ENCODE measurements at places on chromosomes 11 and 22. TPM values are rescaled to one million over a fixed set of nuclear protein-coding genes. Genes with fewer than 3 reads are reported as not detected.

DNA sequence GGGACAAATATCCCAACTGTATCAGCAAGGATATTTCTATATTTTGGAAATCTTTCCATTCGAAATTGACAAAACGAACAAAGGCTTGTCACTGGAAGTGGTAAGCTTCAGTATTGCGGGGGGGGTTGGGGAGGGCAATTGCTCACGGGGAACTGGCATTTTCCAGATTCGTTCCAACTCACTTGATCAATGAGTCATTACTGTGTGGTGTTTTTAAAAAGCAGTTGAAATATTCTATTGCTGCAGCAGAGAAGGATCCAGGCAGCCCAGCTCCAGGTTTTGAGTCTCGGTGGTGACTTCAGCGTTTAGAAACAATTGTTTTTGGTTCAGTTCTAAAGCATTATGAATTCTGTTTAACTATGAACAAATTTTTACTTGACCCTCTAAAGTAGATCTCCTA is 33.8 kb upstream of the FBLN1 start:
- DNase-seq: no peak

DNA sequence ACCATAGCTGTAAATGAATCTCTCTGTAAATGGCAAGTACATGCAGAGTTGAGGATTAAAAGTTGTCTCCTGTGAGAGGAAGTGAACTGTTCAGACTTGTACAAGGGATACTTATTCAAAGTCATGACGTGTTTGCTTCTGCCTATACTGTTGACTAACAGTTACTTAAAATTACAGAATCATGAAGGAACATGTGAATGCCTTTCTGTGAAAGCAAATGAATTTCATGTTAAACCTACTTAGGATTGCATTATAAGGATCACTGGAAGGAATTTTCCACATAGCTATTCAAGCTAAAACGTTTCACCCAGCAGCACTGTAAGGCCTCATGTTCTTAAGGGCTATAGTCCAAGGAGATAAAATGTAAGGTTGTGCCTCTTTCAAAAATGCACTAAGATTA is 93.4 kb upstream of the BIRC3 start:
- DNase-seq: no peak

GRCh38 chr11:121936781-121937447 is 179.1 kb downstream of the BLID start:
- DNase-seq: no peak

- peak; percentile 82 for DNase-seq
Measured at GRCh38 chr11:61567286-61568061, 13.4 kb downstream of the SYT7 start.

DNA sequence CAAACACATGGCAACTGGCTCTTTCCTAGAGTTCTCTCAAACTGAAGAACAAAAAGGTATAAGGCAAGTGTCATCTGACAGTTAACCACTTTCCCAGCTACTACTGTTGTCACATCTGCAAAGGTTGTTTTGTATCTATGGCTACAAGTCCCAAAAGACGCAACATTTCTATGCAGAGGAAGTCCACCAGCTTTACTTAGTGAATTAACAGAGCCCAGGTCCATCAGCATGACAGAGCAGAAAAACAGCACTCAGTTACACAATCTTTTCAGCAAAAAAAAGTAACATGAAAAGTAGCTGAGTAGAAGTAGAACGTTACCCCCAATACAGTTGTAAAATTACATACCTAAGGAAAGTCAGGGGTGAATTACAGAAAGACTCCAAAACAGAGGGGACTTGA is 12.1 kb downstream of the CPSF7 start:
- no peak for DNase-seq

DNA sequence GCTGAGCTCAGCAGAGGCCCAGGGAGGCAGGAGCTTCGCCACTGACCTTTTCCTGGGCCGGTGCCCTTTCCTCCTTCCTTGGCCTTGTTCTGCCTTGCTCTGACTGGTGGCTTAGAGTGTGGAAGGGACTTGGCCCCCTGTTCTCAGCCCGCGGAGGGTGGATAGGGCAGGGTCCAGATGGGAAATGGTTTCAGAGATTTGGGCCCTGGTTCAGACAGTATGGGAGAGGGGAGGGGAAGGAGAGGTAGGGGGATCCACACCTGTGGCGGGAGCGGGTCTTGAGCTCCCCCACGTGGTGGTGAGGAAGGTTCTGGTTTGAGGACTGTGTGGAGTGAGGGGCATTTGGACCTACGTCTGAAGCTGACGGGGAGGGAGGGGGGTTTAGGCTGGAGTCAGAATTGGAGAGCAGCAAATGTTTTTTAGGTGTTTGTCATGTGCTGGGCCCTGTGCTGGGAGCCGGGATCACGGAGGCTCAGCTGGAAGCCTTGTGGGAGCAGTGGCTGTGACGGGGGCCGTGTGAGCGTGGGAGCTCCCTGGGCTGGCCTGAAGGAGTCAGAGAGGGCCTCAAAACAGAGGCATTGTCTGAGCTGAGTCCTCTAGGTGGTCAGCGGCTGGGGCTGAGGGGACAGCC is 27.2 kb downstream of the SHANK3 start:
- no peak for DNase-seq

GRCh38 chr11:70846781-70847655 is 405.4 kb downstream of the SHANK2 start:
- DNase-seq: no peak

DNA sequence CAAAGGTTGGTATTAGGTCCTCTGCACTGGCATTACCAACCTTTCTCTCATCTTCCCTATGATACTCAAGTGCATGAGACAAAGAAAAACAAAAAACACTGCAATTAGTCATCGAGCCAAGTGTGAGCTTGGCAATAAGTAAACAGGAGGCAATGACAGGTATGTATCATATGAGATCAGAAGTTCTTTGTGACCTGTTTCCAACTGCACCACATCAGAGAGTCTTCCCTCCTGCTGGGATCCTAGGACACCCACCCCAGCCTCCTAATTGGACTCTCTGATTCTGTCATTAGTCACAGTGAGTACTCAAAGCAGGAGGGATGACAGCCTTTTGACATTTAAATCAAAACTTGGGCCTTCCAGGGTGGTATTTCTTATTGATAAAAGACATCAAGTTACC is 7.8 kb upstream of the JAML start:
- peak; percentile 55 for DNase-seq

GRCh38 chr11:108931168-108931567 is 266.3 kb downstream of the DDX10 start:
- no peak for DNase-seq

GRCh38 chr11:128609785-128610184 is 22.4 kb upstream of the ETS1 start:
- DNase-seq: no peak

DNA sequence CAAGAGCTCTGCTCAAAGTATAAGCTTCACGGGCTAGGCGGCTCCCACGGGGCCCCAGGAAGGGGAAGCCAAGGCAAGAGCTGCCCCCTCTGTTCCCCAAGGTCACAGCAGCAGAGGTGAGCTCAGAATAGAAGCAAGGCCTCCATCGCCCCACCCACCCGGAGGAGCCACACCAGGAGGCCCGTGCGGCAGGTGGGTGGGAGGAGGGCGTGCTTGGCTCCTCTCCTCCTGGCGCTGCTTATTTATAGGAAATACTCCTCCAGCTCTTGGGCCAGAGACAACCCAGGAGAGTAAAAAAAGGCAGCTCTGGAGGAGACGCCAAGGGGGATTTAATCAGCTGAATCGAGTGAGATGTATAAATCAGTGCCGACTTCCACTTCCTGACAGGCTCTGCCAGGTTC is 87.8 kb downstream of the FEZ1 start:
- no peak for DNase-seq

DNA sequence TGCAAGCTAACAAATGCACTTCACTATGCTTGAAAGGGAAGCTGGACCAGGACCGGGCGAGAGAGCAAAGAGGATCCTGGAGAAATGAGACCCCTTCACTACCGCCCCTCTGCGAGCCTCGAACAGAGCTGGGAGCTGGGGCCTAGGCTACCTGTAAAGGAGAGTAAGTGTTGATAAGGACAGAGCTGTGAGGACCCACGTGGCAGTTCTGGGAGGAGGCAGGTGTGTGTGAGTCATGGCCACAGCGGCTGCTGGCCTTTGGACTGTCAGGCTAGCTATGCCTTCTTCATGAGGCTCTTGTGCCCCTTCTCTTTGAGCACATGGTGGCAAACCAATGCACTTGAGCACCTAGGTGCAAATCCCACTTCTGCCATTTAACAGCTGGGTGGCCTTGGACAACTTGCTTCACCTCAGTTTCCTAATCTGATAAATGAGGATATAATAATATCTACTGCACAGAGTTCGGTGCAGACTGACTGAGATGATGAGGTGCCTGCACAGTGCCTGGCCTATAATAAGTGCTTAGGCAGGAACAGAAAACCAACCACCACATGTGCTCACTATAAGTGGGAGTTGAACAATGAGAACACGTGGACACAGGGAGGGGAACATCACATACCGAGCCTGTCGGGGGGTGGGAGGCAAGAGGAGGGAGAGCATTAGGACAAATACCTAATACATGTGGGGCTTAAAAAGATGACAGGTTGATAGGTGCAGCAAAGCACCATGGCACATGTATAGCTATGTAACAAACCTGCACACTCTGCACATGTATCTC is 35.3 kb upstream of the KCNJ11 start:
- no peak for DNase-seq

- DNase-seq: no peak
Measured at GRCh38 chr11:63937713-63938478, 906 bp upstream of the NAA40 start.

DNA sequence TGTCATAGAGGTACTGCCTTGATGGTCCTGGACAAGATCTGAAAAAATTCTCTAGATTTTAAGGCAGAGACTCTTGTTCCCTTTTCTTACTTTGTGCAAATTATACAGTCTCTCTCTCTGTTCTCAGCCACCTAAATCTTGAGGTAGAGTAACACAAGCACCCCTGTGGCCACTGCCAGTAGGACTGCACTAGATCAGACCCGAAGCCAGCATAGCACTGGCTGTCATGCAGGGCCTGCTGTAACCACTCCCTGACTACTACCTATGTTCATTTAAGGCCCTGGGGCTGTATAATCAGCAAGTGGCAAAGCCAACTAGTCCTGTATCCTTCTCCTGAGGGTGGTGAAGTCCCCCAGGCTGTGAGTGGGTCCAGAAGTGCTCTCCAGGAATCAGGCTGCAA is 11.8 kb upstream of the SLC22A24 start:
- DNase-seq: no peak

DNA sequence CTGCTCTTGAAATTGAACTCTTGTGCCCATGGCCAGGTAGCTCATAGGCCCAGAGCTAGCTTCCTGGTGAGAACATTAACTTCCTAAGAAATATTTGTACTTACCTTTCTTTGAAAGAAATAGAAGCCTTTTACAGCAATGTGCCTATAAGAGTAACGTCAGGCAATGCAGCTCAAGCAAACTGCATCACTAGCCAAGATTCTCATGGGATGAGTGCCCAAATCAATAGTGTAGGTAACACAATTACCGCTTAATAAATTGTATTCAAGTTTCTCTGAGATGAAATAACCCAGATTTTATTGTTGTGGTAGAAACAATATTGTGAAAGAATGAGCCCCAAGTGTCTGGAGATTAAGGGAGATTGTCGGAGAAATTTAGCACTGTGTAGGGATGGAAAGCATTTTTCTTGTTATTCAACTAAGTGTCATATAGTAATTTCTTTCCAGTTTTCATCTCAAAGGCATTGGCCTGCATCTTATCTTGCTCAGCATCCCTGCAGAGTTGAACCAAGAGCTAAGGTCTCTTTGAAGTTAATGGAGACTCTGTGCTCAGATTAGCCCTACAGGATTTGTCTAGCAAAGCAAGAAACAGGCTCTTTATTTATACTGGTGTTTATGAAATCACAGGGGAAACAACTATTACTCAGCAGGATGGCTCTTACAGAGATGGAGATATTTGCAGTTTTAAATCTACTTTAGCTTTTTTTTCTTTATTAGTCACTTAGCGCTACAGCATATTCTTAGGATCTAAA is 321.0 kb upstream of the PDGFD start:
- DNase-seq: no peak

DNA sequence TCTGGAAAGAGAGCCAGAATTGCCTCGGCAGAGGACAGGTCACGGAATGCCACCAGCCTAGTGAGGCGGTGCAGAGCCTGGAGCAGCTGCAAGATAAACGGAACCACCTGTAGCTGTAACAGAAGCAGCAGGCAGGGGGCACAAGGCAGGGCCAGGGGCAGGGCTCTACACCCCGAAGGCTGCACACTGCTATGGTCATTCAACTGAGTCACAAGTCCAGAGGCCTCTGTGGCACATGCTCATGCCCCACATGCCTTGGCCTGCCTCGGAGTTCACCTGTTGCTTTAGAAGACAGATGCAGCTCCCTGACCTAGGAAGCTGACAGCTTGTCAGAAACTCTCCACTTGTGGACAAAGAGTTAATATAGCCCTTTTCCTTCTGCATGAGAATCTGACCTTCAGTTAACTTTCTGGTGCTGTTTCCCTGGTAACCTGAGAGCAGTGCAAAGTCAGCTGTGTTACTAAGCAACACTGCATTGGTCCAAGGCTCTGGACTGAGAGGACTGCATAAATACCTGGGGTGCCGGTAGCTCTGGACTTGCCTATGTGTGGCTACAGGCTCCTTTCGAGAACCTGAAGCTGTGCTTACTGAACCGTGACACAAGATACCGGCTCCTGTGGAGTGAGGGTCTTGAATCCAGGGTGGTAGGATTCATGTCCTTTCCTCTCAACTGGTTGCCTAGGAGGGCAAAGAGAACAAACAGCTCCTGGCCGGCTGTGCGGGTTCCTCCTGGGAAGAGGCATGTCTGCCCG is 10.5 kb downstream of the COMMD9 start:
- DNase-seq: no peak

DNA sequence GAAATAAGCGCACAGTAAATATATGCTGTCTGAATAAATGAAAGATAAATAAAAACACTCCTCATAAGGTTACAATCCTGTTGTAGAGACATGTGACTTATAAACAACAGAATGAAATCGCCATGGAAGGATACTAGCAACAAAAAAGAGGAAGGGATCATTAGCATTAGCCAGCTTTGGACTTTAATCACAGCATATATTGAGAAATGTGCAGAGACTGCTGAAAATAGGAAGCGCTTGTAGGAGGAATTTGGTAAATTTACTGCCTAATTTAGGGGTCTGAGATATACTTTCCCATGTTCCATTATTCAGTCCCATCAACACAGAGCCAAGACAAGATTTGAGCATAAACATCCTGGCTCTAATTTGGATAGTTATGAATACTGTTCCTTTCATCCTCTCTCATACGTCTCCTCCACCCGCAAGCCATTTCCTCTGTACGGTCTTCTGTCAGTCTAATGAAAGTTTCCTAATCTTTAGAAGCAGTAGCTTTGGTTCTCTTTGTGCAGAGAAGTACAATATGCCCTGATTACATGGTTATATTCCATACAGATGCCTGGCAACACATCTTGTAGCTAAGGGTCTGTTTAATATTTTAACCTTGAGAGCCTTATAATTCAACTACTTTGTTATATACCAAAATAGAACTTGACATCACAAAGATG is 37.1 kb upstream of the AKIP1 start:
- DNase-seq: no peak

ARRB1 gene
- 45.0 TPM for total RNA-seq

TRIM49 gene
- not detected for total RNA-seq

TTC38 gene
- total RNA-seq: 4.3 TPM

PES1 gene
- 51.6 TPM for total RNA-seq

C11orf86 gene
- total RNA-seq: not detected

CHADL gene
- total RNA-seq: 1.0 TPM

SLC37A2 gene
- total RNA-seq: 4.8 TPM

SYCE3 gene
- total RNA-seq: not detected

MMP13 gene
- total RNA-seq: not detected

GRIA4 gene
- total RNA-seq: not detected

CASP4 gene
- total RNA-seq: 97.9 TPM

DERL3 gene
- total RNA-seq: 1.9 TPM

KCNJ4 gene
- total RNA-seq: not detected
